HTR-8/SVneo (cell line): ENCODE measurements at places on chromosomes 7 and 10.

DNA sequence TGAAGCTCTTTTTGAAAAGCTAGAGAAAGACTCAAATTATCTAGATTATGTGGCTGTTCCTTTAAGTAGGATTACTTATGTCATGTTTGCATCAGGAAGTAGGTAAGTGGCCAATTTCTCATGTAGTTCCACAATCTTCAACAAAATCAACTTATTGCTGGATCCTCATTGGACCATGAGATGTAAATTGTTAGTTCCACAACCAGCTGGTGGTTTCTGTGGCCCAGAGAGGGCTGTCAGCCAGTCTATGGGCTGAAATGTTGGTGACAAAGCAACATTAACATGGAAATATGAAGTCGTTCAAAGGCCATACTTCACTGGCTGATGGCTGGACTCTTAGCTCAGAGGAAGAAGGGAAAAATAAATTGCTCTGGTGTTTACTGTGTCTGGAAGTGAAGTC is 157.9 kb downstream of the PLXDC2 start:
- DNase-seq: no peak

GRCh38 chr7:143038635-143039034 is 11.7 kb upstream of the OR9A2 start:
- DNase-seq: no peak

- DNase-seq: no peak
Measured at GRCh38 chr7:108448584-108449505, 7.4 kb downstream of the NRCAM start.

GRCh38 chr7:101612885-101613515 is 16.1 kb downstream of the MYL10 start:
- no peak for DNase-seq

DNA sequence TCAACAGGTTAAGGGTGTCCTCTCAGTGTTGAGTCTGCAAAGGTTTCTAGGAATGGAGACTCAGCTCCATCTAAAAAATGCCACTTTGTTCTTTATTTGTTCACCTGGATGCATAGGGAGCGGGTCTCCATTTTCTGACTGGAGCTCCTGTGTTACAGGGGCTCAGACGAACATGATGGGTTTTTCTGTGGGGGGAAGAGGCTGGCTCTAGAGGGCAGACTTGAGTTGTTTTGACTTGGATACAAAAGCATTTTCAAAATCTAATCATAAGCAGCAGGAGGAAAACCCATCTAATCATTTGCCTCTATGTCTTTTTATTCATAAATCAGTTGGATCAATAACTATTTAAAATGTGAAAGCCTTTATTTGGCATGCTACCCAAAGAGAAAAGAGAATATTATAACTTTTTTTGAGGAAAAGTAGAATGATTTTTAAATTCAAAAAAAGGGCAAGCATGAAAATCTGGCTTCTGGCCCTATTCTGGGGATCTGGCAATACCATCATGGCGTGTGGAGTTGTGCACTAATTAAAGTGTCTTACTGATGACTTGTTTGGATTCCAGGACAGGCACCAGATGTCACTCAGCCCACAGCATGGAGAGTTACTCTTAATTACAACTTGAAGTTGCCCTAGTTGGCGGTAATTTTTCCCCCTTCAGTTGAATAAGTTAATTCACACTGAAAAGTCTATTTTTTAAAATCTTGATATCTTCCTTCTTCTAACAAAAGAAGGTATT is 594.9 kb downstream of the REEP3 start:
- DNase-seq: no peak
